ENCODE measurements at places on chromosomes 12 and 14.

GRCh38 chr12:29901585-29901984, 117.8 kb upstream of the TMTC1 start:
- no peak for DNase-seq

DNA sequence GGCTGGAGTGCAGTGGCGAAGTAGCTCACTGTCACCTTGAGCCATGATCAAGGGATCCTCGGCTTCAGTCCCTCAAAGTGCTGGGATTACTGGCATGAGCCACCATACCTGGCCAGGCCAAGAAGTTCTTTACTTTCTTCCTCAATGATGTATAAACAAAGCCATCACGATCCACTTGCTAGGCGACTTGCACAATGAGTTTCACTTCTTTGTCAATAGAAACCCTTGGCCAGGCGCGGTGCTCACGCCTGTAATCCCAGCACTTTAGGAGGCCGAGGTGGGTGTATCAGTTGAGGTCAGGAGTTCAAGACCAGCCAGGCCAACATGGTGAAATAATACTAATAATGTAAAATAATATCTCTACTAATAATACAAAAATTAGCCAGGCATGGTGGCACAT, 14.4 kb upstream of the SPSB2 start:
- no peak for DNase-seq

DNA sequence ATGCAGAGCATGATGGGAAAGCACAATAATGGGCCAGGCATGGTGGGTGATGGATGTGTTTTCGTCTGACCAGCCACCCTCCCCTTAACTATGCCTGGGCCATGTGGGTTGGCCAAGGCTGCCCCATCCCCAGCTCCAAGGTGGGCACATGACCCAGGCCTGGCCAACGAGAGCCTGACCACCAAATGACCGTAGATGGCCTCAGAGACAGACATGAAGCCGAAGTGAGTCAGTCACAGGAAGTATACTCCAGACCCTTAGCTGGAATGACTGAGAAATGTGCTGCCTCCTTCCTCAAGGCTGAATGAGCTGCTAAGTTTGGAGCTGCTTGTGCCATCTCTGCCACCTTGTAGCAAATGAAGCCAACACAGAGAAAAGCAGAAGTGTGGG, 233.6 kb downstream of the BCL11B start:
- DNase-seq: no peak

DNA sequence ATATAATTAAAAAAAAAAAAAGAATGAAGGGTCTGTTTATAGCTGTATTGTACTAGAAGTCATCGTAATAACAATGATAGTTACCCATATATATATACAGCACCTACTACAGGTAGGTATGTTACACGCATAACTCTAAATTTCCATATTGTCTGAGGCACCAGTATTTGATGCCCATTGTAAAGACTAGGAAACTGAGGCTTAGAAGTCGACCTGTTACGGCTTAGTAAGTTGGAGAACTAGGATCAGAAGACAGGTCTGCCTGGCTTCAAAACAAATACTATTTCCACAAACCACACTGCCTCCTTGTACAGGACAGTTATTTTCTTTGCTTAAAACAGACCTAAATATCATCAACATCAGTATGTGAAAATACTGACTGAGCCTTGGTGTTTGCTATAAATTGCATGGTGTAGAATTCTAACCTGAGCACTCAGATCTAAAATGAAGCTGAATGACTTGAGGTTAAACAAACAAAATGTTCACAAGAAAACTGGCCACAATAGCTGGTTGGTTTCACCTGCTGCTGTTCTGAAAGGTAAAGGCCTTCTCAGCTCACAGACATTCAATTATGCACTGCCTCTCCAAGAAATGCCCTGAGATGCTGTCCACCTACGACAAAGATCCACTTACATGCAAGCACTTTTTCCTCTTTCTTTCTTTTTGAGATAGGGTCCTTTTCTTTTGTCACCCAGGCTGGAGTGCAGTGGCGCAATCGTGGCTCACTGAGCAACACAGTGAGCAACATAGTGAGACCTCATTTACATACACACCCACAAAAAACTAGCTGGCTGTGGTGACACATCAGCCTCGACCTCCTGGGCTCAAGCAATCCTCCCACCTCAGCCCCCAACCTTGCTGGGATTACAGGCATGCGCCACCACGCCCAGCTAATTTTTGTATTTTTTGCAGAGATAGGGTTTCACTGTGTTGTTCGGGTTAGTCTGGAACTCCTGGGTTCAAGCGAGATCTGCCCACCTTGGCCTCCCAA, 35.7 kb downstream of the SSH1 start:
- DNase-seq: no peak
